Epithelial cell of proximal tubule (primary cell): ENCODE measurements at places on chromosomes 3 and 15. TPM values are rescaled to one million over a fixed set of nuclear protein-coding genes. Genes with fewer than 3 reads are reported as not detected.

The CCR9 gene
- 0.17 TPM in 1 of 2 replicates, not detected in the other for total RNA-seq

The CCR5 gene
- total RNA-seq = not detected in 2 replicates

The SLC28A2 gene
- total RNA-seq = not detected in 2 replicates

The CAMP gene
- total RNA-seq = not detected in 2 replicates

The AGBL1 gene
- total RNA-seq = not detected in 2 replicates

The SERINC4 gene
- not detected in 2 replicates for total RNA-seq

The SAMD7 gene
- total RNA-seq = not detected in 2 replicates

The GOLGA6L7 gene
- not detected in 2 replicates for total RNA-seq

The P2RY14 gene
- total RNA-seq = not detected in 2 replicates

The WNT5A gene
- total RNA-seq = 4.4 and 12.5 TPM in 2 replicates

The IQCH gene
- 0.92 and 2.2 TPM in 2 replicates for total RNA-seq

The SMCO1 gene
- not detected in 2 replicates for total RNA-seq

The JAGN1 gene
- 27.8 and 39.1 TPM in 2 replicates for total RNA-seq

The PRSS50 gene
- total RNA-seq = not detected in 2 replicates

The A4GNT gene
- total RNA-seq = not detected in 2 replicates

The ZIC1 gene
- not detected in 2 replicates for total RNA-seq

The MAP6D1 gene
- total RNA-seq = 11.9 and 14.4 TPM in 2 replicates

The GOLGA6L1 gene
- total RNA-seq = not detected in 2 replicates

The POLQ gene
- total RNA-seq = 6.9 and 9.2 TPM in 2 replicates

The LYZL4 gene
- not detected in 2 replicates for total RNA-seq

The BOC gene
- 1.0 and 3.5 TPM in 2 replicates for total RNA-seq

The SLC22A14 gene
- not detected in 2 replicates for total RNA-seq

The GOLGA6A gene
- total RNA-seq = not detected in 2 replicates

The KLHDC8B gene
- total RNA-seq = 8.0 and 16.5 TPM in 2 replicates

The THSD4 gene
- total RNA-seq = 23.9 and 73.5 TPM in 2 replicates

The GPR176 gene
- total RNA-seq = 32.1 and 35.4 TPM in 2 replicates

The CYP1A2 gene
- not detected in 2 replicates for total RNA-seq

The CACNA2D3 gene
- total RNA-seq = 0.14 and 1.3 TPM in 2 replicates

The PRR20G gene
- not detected in 2 replicates for total RNA-seq

The CPNE9 gene
- not detected in 2 replicates for total RNA-seq

The GOLGA8B gene
- total RNA-seq = 20.4 and 56.4 TPM in 2 replicates

The GPR156 gene
- 0.51 and 1.4 TPM in 2 replicates for total RNA-seq
